ENCODE measurements at places on chromosomes 5 and 9.

GRCh38 chr9:137078701-137079400 lies 1.5 kb downstream of the UAP1L1 start:
- no peak for DNase-seq

DNA sequence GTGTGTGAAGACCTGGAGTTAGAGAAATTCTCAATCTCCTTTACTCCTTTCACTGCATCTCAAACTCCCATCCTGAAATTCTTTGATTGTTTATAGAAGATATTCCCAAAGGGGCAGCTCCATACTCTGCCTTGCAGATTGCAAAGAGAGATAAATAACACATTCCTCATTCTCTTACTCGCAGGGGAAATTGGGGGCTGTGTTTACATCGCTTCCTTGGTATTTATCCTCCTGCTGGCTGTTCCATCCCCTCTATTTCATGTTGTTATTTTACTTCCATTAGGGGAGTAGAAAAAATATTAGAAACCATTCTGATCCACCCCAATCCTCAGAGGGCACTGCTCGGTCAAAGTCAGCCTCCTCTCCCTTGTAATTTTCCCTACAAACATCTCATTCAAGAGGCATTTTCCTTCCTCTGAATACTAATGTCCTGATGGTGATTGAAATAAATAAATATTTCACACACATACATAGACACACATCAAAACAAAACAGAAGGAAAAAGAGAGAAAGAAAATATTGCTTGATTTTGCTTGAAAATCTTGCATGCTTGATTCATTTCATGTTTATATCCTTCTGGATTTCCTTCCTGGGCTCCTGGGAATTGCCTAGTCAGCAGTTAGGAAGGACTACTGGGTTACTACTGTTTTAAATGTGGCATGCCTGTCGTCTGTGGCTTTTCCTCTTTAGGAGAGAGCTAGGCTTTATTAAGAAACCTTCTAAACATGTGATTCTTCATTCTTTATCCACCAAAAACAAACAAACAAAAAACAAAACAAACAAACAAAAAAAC lies 420.1 kb upstream of the PAPPA start:
- no peak for DNase-seq

- no peak for DNase-seq
Observed at GRCh38 chr5:13179407-13180087, 764.9 kb downstream of the DNAH5 start.

DNA sequence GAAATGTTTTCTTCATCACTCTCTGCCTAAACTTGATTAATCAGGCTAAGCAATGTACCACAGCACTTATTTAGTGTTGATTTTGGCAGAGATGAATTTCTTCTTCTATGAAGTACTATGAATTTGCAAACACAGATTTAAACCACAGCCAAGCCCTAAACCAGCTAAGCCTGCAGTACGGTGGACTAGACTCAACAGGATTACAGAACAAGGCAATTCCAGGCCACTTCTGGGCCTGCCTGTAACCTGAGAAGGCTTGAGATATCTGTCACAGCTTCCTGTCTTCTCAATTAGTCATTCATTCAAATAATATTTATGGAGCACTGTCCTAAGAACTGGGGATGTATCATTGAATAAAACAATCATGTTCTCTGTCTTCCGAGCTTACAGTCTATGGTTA lies 32.4 kb upstream of the CAST start:
- no peak for DNase-seq

GRCh38 chr5:123868881-123869280 lies 356.9 kb downstream of the CSNK1G3 start:
- DNase-seq = no peak

DNA sequence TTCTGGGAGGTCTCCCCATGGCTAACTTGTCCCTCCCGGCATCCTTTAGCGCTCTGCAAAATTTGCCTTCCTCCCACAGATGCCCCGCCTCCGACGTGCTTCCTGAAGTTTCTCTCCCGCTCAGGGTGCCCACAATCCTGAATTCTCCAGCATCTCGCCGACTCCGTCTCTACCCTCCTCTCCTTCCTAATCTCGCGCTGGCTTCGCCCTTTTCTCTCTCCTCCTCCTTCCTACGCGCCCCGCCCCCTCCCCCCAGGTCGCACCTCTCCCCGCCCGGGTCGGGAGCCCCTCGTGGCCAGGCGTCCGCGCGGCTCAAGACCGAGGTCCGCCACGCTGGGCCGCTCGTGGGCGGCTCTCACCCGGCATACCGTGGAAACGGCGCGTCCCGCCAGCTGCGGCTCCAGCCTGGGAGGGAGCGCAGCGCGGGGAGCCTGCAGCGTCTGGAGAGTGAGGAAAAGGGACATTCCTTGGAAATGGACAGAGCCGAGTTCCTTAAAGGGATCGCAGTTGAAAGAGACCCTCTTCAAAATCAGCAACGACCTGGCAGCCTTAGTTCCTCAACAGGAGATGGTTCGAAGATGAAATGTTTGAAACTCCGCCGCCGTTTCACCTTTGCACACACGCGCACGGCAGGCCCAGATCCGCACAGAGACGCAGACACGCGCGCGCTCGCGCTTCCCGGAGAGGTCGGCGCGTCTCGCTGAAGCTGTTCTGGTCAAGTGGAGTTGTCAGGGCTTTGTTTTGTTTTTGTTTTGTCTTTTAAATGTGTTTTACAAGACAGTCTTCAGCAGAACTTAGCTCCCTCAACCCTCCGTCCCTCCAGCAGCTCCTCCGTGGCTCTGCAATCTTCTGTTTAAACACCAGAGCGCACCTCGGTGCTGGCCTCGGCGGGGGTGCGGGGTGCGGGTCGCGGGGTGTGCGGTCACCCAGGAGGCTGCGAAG lies 5.0 kb upstream of the IRX2 start:
- no peak for DNase-seq

GRCh38 chr9:132995879-132996278 lies 17.4 kb downstream of the GFI1B start:
- DNase-seq = no peak

GRCh38 chr9:77826621-77827020 lies 178.5 kb upstream of the GNA14 start:
- no peak for DNase-seq

DNA sequence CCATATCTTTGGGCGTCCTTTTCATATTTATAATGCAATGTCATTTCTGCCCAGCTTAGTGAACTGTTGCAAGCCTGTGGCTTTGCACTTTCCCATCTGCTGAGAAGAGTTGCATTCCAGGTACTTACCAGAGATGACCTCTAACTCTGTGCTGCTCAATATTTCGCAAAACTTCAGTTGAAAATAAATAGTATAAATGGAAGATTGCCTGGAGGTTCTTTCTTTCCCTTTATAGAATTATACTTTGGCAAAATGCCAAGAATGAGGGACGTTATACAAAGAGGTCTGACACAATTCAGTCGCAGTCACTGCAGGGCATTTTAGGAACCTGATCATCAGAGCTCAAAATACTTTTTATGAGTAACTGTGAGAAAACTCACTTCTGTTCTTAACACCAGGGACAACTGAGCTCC lies 18.9 kb upstream of the VLDLR start:
- DNase-seq = no peak

GRCh38 chr9:8401961-8402705 lies 602.6 kb upstream of the DMAC1 start:
- DNase-seq = no peak

DNA sequence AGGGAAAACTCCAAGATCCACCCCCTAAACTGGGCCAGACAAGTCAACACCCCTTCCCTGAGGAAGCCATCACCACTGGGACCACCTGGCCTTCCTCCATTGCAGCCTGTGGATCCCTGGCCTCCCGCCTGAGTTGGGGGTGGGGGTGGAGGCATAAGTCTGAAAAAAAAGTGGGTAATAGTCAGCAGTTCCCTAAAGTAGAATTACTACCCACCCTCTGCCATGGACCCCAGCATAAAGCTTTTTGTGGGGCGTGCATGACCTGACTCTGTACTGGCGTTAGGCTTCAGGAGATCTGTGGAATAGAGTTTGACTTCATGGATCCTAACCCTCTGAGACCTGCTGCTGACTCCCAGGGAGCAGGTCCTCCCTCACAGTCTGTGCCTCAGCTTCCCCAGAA lies 2.0 kb upstream of the CXXC5 start:
- DNase-seq = no peak

GRCh38 chr9:131695836-131696460 lies 43.9 kb downstream of the RAPGEF1 start:
- no peak for DNase-seq

GRCh38 chr5:42593591-42593990 lies 163.0 kb upstream of the CCDC152 start:
- DNase-seq = no peak

GRCh38 chr9:99779277-99779676 lies 42.4 kb upstream of the NR4A3 start:
- DNase-seq = no peak

GRCh38 chr5:124725622-124726258 lies 20.7 kb downstream of the ZNF608 start:
- DNase-seq = no peak

- DNase-seq = no peak
Observed at GRCh38 chr5:151810449-151810848, 38.7 kb downstream of the G3BP1 start.

DNA sequence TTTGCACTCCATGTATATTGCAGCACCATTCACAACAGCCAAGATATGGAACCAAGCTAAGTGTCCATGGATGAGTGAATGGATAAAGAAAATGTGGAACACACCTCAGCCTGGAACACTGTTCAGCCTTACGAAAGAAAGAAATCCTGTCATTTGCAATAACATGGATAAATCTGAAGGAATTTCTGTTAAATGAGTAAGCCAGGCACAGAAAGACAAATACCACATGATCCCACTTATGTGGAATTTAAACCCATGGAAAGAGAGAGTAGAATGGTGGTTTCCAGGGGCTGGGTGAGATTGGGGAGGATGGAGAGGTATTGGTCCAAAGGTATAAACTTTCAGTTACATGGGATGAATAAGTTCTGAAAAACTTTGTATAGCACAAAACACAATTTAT lies 228.9 kb upstream of the CD180 start:
- DNase-seq = no peak

DNA sequence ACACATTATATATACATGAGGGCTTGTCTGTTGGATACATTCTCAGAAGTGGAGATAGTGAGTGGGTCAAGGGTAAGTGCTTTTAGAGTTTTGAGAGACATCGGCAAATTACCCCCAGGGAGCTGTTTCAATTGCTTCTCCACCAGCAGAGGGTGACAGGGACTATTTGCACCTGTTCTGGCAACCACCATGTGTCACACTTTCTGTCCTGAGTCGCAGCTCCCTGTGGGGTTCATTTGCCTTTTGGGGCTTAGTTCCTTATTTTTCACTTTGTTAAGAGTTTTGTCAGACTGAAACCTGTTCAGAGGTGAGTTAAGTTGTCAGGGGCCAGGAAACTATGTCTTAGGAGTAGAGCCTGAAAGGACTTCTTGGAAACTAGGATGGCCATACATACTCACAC lies 20.1 kb upstream of the SLC36A1 start:
- DNase-seq = no peak

DNA sequence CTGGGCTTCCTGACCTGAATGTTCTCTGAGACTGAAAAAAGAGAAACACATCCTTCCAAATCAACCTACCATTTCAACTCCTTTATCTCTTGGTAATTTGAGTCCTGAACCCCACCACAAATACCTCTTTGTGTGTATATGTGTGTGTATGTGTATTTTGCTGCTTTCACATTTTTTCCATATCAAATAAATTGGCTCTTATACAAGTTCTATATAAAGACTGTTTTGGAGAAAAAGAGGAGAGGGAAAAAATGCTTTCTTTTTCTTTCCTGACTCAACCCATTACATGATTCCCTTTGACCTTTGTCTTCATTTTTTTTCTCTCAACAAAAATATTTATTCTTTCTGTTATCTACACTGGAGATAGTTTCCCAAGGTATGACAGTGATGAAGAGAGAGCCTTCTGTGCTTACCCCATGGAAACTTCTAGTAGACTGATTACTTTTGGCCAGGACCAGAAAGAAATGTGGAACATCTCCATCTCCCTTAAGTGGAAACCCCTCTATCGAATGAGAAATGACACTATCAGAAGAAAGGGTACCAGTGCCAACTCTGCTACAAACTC lies 85.3 kb downstream of the PAPPA start:
- DNase-seq = no peak

- DNase-seq = no peak
Observed at GRCh38 chr9:114697951-114698351, 16.0 kb upstream of the TEX48 start.

- no peak for DNase-seq
Observed at GRCh38 chr9:33750307-33750838, 45.0 kb upstream of the PRSS3 start.

DNA sequence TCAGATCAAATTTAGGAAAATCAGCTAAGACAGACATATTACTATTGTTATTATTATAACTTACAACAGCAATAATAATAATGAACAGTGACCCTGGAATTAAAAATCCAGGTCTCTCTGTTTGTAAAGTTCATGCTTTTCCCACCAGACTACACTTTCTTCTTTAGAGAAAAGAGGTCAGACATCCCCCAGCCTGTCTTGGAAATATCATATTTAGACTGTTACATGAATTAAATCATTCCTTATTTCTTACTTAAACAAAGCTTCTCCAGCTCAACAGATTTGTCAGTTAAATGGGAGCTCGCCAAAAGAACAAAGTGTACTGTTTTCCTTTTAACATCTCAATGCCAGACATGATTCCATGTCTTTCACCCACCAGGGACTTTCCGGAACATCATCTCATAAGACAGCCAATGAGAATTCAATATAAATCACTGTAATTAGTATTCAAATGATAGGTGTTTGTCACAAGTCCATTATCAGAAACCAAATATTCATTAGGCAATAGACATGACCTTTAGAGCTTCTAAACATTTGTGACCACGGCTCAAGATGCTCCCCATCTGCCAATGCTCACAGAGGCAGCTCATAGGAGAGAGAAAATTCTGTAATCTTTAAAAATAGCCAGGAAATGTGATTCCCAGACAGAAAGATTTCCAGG lies 351.9 kb downstream of the ENC1 start:
- DNase-seq = no peak

GRCh38 chr5:137714946-137715345 lies 20.9 kb downstream of the KLHL3 start:
- DNase-seq = no peak

DNA sequence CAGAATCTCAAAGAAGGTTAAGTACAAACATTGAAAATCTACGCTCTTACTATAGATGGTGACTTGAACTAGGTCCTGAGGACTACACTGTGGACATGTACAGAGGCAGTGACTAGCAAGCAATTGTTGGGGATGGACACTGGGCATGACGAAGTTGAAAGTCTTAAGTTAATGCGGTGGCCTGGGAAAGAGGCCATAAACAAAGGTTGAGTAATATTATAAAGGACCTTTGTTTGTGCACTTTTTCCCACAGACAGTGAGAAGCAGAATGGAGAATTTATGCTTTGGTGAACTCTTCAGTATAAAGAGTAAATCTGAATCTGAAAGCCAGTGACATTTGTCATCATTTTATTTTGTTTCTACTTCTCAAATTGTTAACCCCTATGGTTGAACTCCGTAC lies 15.3 kb downstream of the ALDH1A1 start:
- DNase-seq = no peak

GRCh38 chr5:172488221-172488620 lies 33.9 kb upstream of the SH3PXD2B start:
- DNase-seq = no peak
